ENCODE measurements at places on chromosomes 13 and 19.
A peak's percentile ranks its signal among the peaks of the same experiment; 100 is the strongest.

GRCh38 chr13:98299235-98299965 is 122.3 kb upstream of the RNF113B start:
- no peak for DNase-seq

DNA sequence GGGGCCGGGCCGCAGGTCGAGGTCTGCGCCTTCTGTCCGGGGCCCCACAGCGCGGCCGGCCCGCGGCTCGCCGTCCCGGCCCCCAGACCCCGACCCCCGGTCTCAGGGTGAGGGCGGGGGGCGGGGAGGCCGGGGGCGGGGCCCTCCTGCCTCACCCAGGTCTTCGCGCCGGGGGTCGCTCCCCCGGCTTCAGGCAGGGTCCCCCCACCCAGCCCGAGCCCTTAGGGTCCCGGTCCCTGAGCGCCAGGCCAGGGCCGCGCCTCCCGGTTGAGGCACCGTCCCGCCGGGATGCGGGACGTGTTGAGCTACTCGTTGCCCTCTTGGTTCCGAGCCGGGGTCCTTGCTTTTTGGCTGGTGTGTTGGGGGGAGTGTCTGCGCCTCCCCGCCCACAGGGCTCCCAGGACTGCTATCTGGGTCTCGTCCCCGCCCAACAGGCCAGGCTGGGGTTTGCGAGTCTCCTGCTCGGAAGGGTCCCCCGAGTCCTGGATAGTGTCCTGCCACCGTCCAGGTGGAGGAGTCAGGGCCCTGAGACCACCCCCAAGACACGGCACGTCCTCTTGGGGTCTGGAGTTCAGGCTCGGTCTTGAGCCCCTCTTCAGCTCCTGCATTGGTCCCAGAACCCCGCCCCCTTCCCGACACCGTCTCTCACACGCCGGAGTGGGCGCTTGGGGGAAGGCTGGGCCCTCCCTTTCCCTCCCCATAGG is 452 bp downstream of the PIAS4 start:
- no peak for DNase-seq

DNA sequence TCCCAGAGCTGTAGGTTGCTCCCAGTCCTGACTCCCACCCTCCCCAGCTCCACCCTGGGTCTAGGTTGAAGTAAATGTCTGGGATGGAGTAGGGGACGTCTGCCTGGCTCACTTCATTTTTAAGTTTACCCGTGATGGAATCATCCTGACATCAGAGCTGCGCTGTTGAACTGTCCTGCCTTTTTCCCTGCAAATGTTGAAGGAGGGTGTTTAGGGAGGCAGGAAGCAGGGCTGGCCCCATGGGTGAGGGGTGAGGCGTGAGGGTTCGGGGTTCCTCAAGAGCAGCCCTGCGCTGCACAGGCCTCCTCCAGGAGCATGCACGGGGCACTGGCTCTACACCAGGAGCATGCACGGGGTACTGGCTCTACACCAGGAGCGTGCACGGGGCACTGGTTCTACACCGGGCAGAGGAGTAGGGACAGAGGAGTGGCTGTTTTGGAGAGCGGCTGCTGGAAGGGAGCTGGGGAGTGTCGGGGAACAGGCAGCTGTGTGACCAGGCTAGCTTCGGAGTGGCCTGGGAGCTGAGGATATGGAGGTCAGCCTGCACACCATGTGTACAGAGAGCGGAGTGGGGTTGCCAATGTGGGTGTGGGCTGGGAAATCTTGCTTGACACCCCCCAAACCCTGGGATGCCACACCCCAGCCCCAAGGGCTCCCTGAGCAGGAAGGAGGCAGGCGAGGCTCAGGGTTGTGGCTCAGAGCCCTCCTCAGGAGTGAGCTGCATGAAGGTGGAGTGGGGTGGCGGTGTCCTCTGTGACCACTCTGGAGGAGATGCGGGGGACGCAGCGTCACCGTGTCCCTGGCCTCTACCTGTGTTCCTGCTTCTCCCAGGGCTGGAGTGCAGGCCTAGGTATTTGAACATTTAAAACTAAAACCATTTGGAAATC is 63.3 kb downstream of the GPR12 start:
- no peak for DNase-seq

- DNase-seq, result no peak
These were observed 894.3 kb downstream of the DIAPH3 start for GRCh38 chr13:59269476-59269875.

GRCh38 chr13:79626924-79627323 is 146.0 kb downstream of the NDFIP2 start:
- no peak for DNase-seq

DNA sequence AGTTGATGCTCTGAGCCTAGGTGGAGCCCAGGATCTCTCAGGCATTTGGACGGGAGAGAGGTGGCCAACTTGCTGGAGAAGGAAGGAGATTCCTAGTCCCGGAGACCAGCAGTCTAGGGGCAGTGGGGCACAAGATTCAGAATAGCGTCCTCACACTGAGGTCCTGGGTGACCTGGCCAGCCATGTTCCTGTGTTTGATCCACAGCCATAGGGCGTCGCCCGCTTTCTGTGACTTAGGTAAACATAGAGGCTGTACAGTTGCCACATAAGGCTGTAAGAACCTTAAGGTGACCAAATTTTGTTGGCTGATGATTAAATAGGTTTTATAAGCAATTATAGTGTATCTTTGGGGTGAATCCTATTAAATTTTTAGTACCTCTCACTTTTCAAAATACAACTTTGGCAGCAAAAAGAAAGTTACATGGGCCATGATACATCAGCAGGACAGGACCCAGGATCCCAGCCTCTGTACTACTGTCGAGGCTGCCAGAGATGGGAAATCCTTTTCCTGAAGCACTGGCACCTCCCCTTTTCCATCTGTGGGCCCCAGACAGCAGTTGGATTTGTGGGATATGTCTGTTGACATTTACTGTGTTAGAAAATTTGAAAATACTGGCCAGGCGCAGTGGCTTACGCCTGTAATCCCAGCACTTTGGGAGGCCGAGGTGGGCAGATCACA is 37.5 kb downstream of the TSSK6 start:
- DNase-seq, result no peak

DNA sequence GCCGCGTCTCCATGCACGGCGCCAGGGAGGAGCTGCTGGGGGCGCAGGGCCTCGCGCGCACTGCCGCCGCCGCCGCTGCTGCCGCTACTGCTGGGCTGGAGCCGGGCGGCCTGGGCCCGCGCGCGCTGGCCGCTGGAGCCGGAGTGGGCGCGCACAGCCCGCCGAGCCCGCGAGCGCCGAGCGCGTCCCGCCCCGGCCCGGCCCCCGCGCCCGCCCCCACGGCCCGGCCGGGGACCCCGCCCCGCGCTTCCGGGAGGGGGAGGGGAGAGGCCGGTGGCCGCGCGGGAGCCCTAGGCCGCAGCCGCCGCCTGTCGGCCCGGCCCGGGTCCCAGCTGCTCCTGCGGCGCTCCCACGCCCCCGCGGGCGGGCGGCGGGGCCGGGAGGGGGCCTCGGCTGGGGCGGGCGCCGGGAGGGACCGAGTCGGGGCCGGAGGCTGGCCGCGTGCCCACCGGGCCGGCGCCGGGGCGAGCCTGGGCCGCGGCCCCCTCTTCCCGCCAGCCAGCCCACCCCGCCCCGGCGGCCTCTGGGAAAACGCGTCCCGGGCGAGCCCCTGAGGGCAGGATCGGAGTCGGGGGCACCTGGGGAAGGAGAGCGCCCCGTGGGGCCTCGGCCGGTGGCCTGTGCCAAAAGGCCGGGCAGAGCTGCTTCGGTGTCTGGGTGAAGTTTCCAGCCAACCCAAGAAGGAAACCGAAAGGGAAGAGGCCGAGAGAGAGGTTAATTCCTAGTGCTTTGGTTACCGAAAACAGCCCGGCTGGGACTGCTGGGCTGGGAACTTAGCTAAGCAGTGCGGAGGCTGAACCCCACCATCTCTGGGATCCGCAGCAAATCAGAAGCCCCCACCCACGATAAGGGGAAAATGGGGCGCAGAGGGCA is at the start of gene STK24:
Gene STK24 (minus strand): TSS at position 145 of the 873 bp plus-strand sequence. CDS start 321 bp downstream, outside the sequence.
- DNase-seq, result no peak

GRCh38 chr13:93227878-93228642 is 1.5 kb downstream of the GPC6 start:
- DNase-seq, result peak; percentile 82

GRCh38 chr13:21326155-21327031 is 132.7 kb downstream of the ZDHHC20 start:
- no peak for DNase-seq

- DNase-seq, result no peak
These were observed 456.0 kb downstream of the PCDH17 start for GRCh38 chr13:58087566-58087965.

DNA sequence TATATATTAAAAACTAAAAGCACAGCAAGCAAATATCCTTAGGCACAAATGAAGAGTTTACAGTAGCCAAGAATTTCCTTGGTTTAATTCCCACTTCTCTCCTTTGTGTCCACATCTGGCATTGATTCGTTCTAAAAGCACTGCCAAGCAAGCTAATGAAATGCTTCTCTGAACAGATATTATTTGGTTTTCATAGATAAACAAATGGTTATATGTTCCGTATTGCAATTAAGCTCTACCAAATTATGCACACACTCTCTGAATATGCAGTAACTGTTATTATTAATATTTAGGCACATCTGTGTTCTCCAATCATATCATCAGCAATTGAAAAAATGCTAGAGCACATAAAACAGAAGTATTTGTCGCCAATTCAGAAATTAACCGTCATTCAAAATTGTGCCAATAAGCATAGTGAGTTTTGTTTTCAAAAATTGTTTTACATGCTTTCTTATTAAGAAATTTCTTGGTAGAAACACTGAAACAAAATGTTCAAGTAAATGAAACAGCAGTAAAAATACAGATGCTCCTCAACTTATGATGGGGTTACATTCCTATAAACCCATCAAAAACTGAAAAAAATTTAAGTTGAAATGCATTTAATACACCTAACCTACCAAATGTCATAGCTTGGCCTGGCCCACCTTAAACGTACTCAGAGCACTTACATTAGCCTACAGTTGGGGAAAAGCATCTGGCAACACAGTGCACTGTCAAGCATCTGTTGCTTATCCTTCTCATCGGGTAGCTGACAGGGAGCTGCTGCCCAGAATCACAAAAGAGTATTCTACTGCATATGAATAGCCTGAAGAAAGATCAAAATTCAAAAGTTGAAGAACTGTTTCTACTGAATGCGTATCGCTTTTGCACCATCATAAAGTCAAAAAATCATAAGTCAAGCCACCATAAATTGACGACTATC is 2134.7 kb downstream of the PCDH9 start:
- DNase-seq, result peak; percentile 51

GRCh38 chr19:51097166-51097738 is 11.0 kb downstream of the CTU1 start:
- DNase-seq, result no peak

- no peak for DNase-seq
These were observed 41.0 kb downstream of the LHFPL6 start for GRCh38 chr13:39561971-39562370.

DNA sequence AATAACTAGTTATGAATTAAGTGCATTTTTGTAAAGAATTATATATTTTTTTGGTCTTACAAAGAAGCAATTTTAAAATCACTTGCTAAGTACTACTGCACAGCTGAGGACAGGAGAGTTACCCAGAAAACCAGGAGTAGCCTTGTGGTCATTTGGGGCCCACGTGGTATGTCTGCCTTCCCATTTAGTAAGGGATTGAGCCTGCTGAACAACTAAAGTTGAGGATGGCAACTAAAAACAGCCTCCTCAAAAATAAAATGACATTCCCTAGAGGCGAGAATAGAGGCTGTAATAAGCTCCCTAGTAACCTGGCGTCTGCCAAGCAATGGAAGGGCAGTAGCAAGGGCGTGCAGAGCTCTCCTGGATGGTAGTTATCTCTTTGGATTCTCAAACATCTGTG is 36.3 kb downstream of the DOCK9 start:
- no peak for DNase-seq

GRCh38 chr19:15421721-15422260 is 3.0 kb upstream of the AKAP8L start:
- peak; percentile 30 for DNase-seq

DNA sequence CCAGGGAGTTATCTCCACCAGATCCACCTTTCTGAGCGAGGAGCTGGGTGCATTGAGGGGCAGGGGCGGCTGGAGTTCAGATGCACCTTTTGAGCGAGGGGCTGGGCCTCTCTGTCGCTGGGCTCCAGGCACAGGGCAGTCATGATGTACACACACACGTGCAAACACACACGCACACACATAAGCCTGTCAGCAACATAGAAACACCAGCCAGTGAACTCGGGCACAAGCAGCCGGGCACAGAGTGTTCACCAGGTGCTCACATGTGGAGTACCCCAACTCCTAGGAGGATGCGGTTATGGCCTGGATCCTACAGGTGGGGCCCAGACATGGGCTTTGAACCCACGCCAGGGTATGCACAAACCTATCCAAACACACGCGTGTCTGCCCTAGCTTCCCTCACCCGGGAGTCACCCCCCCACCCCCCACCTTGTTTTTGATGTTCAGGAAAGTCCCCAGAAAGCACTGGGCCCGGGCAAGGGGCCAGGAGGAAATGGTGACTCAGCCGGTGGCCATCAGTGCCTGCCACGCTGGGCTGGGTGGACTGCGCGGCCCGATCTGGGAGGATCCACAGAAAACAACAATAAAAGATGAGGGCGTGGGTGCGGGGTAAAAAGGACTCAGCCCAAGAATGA is 13.3 kb downstream of the ARRDC2 start:
- DNase-seq, result no peak

- no peak for DNase-seq
These were observed 4.6 kb downstream of the PROZ start for GRCh38 chr13:113162783-113163685.
